Dorsolateral prefrontal cortex (tissue), 122 donors: ENCODE measurements at places on chromosomes 6 and 20.
A peak's percentile ranks its signal among the peaks of the same experiment; 100 is the strongest.

DNA sequence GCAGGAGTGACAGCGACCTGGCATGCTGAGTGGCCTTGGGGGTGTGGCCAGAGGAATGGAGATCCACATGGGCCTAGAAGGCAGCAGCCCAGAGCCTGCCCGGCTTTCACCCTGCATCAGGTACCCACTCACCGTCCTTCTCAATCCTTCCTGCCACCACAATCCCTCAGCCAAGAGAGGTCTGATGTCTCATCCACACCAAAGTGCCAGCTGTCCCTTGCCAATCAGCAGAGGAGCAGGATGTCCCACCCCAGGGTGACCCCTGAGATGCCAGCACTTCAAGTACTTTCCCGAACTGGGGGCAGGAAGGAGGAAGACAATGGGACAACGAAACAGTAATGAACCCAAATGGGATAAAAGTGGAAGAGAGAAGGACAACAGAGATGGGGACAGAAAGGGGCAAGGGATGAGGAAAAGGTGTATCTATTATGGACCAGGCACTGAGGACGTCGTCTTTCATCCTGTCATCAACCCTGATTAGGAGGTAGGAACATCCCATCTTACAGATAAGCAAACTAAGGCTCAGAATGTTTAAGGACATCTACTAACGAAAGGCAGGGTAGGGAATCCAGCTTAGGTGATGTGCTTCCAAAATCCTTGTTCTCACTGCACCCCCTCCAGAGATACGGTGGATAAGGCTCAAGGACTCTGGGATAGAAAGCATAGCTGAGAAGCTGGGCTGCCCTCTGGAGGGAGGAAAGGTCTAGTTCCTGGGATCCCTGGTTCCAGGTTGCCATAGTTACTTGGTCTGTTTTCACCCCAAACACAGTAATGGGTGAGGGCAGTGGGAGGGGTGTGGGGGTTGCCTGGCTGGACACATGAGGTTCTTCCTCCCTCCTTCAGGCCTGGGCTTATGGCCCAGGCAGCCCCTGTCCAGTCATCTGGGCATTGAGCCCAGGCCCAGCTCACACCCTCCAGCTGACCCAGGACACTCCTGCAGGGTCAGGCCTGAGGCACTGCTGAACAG lies 4.5 kb upstream of the TNXB start:
- DNase-seq, result no peak

DNA sequence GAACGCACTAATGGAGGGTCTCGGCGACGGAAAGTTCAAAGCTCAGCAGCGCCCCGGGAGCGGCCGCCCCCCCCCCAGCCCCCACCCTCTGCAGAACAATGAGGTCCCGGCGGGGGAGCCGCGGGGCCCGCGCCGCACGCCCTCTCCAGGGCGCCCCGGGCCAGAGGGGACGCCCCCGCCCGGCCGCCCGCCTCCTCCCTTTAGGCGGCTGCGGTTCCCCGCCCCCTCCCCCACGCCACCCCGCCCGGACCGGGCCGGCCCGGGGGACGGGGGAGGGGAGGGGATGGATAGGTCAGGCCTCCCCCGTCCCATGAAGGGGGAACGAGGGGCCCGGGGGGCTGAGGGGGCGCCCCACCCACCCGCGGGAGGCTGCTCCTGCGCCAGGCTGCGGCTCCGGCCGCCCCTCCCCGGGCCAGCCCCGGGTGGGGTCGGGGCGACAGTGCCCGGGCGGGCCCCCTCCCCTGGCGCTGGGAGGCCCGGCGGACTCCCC lies 1.5 kb downstream of the NOL4L start:
- DNase-seq, result no peak

DNA sequence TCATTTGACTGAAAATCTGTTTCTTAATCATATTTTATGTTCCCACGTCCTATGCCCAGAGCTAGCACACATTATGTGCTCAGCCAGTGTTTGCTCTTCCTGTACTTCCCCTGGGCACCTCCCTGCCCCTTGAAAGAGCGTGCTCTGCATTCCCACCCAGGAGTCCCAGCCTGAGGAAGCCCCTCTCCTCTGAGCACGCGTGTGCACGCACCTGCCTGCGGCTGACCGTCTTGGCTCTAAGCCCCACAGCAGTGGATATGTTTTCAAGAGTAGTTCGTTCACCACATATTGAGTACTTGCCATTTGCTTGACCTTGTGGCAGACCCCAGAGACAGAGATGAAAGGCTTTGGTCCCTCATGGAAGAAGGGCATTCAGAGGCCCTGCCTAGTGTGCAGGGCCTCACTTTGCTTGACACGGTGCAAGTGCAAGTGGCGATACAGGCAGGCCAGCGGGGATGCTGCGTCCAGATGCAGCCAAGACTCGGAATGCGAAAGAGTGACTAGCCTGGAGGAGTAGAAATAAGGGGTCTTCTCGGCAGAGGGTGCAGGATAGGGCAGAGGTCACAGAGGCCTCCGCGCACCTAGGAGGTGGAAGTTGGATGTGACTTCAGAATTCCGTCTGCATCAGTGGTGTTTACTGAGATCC lies 14.1 kb downstream of the SYNDIG1 start:
- DNase-seq, result peak; percentile 20

GRCh38 chr6:114009192-114009591 lies 38.2 kb upstream of the HDAC2 start:
- no peak for DNase-seq

DNA sequence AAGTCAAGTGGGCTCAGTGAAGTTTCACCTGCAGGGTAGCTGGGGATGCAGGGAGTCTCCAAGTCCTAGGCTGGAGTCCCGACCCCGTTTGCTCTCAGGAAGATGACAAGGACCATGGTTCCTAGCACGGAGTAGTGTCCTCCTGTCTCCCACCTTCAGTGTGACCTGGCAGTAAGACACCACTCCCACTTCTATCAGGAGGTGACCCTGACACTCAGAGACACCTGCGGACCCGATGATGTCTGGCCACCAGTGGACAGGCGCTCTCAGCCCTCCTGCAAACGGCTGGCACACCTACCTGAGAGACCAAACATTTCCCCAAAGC lies 1.1 kb downstream of the SOD2 start:
- no peak for DNase-seq

DNA sequence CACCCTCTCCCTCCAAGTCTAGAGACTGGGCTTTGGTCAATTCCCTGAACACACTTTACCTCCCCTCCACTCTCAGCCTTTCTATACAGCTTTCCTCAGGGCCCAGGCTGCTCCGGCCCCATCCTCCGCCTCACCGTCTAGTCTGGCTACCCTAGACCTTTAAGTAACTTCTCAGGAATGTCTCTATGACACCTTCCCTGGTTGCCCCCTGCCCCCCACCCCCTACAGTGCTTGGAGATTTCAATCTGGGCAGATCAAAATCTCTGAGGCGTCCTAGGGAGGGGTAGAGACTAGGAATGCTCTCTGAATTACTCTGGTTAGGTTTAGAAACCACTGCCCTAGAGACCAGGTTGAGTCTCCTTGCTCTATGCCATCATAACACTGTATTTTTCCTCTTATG lies 6.1 kb downstream of the UBE2J1 start:
- no peak for DNase-seq

- DNase-seq, result no peak
These were observed 21.6 kb upstream of the FBXO30 start for GRCh38 chr6:145836170-145836569.

DNA sequence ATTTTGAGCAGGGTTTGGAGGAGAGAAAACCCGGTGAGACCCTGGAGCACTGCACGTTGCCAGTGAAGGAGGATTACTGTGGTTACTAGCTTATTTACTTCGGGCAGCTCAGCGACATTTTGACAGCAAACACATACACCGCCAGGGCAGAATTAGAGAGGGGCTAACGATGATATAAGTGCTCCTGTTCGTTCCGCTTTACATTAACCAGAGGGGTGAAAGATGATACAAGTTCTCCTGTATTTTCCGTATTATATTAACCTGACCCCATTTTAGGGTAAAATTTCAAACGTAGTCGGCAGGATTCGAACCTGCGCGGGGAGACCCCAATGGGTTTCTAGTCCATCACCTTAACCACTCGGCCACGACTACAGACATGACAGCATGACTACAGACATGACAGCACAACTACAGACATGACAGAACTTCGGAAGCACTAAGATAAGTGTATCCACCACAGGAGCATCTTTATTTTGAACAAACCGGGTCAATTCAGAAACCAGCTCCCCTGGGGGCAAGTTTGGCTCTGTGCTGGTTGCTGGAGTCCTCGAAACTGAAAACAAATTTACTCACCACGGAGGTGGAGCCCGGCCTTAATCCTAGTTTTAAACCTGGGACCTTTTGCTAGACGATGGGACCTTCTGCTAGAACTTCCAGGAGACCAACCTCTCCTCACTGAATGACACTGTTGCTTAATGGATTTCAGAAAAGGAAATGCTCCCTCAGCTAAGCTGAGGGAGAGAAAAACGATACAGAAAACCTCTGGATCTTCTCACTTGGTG lies 80.4 kb upstream of the ZNF184 start:
- DNase-seq, result no peak
